Caco-2 (cell line): ENCODE measurements at places on chromosomes 6 and 20.

DNA sequence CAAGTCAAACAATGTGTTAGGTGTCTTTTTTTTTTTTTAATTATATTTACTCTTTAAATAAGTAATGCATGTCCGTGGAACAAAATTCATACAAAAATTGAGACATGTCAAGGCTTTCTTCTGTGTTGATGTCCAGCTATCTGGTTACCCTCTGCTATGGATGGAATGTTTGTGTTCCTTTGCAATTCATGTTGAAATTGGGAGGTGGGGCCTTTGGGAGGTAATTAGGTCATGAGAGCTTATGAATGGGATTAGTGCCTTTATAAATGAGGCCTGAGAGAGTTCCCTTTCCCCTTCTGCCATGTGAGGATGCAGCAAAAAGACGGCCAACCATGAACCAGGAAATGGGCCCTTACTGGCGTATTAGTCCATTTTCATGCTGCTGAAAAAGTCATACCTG is 83.1 kb upstream of the KCNG1 start:
- DNase-seq, result no peak

GRCh38 chr6:169292338-169293124 is 38.9 kb upstream of the THBS2 start:
- DNase-seq, result peak; percentile 16

DNA sequence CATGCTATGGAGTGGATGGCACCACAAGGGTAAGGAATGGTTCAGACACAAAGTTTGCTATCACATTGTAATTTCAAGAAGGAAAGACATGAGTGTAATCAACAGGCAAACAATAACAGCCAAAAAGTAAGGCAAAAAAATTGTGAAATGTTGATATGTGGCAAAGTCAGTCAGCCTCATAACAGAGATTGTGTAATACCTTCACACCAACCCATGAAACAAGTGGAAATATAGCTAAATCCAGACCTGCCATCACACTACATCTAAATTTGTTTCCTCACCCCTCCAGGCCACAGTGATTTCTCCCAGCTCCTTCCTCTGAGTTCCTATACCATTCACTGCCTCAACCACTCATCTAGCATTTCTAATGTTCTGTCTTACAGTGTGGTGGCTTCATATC is 37.3 kb downstream of the SIM1 start:
- no peak for DNase-seq

GRCh38 chr6:158157064-158157764 is 10.8 kb downstream of the SERAC1 start:
- no peak for DNase-seq

GRCh38 chr6:36786055-36786675 is 53.1 kb downstream of the CPNE5 start:
- DNase-seq, result no peak

GRCh38 chr6:139240161-139241010 is 51.4 kb downstream of the TXLNB start:
- no peak for DNase-seq

DNA sequence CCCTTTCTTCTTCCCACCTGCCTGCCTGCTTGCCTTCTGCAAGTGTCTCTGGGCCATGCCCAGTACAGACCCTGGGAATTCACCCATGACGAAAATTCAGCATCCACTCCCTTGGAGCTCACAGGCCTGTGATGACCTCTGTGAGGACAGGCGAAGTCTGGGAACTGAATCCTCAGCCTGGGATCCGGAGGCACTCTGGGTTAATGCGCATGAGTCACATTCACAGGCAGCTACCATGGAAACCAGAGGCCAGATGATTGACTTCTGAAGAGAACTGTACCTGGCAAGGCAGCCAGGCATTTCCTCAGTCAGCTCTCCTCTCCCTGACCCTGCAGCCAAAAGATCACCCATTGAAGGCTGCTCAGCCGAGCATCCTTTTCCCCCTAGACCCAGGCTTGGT is 41.0 kb downstream of the SLC9A8 start:
- DNase-seq, result no peak

DNA sequence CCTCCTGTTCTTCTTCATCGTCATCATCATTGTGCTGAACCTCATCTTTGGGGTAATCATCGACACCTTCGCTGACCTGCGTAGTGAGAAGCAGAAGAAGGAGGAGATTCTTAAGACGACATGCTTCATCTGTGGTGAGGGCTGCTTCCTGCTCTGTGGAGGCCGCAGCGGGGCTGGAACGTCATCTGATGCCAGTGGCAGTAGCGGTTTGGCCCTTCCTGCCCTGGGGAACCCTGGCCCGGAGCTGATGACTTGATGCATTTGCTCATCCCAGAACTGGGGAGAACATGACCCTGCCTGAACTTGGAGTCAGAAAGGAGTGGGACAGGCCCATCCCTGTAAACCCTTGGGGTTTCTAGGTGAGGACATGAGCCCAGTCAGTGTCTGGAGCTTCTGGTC is 18.7 kb downstream of the UQCC2 start:
- no peak for DNase-seq

GRCh38 chr6:157634546-157634945 is 188.5 kb upstream of the SNX9 start:
- no peak for DNase-seq
